ENCODE measurements at places on chromosomes 7 and 10.

DNA sequence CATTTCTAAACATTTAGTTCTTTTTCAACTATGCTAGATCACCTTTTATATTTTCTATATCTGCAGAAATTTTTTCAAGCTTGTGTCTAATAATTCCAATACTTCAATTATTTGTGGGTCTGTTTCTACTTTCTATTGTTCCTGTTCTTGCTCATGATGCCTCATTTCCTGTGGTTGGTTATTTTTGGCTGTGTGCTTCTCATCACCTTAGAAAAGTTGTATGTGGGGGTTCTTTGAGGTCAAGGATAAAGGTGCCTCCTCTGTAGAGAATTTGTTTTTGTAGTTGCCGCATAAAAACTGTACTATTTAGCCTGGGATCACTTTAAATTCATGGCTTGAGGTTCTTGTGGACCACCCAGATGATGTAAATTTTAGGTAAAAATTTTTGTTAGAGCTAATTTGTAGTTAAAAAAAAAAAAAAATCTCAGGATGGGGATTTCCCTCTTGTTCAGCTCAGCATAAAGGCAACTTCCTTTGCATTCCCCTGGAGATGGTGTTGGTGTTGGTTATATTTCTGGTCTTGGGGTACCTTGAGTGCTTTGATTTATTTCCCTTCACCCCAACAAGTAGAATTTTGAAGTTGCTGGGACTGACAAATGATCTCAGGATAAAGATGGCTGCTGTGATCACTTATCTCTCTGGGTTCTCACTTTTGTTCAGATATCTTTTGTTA, 27.0 kb upstream of the JAZF1 start:
- no peak for DNase-seq

DNA sequence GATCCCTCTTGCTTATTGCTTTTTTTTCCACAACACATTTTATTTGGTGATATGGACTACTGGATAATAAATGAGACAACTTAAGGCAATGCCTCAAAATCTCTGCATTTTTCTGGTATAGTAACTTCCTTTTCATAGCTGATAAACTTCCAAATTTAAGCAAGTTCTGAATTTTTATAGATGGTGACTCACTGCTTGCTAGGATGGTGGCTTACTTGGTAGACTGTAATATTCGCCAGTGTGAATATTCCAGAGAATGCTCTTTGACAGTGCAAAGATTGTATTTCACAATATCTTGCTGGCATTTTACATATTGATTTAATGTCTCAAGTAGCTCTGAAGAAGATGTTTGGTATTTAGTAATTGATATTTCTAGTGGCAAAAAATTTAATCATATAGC, 472.4 kb downstream of the TFEC start:
- DNase-seq: no peak

- DNase-seq: no peak
Measured at GRCh38 chr7:134083766-134084487, 43.2 kb upstream of the LRGUK start.

- no peak for DNase-seq
Measured at GRCh38 chr10:47380341-47381102, 3.6 kb downstream of the ZNF488 start.

GRCh38 chr10:69572159-69573055, 815 bp downstream of the NEUROG3 start:
- DNase-seq: no peak

DNA sequence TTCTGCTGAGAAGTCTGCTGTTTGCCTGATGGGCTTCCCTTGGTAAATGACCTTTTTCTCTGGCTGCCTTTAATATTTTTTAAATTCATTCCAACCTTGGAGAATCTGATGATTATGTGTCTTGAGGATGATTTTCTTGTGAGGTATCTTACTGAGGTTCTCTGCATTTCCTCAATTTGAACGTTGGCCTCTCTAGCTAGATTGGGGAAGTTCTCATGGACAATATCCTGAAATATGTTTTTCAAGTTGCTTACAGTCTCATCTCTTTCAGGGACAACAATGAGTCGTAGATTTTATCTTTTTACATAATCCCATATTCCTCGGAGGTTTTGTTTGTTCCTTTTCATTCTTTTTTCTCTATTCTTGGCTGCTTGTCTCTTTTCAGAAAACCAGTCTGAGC, 208.4 kb downstream of the KIF20B start:
- no peak for DNase-seq

GRCh38 chr7:34025600-34025999, 120.3 kb downstream of the BMPER start:
- DNase-seq: no peak

DNA sequence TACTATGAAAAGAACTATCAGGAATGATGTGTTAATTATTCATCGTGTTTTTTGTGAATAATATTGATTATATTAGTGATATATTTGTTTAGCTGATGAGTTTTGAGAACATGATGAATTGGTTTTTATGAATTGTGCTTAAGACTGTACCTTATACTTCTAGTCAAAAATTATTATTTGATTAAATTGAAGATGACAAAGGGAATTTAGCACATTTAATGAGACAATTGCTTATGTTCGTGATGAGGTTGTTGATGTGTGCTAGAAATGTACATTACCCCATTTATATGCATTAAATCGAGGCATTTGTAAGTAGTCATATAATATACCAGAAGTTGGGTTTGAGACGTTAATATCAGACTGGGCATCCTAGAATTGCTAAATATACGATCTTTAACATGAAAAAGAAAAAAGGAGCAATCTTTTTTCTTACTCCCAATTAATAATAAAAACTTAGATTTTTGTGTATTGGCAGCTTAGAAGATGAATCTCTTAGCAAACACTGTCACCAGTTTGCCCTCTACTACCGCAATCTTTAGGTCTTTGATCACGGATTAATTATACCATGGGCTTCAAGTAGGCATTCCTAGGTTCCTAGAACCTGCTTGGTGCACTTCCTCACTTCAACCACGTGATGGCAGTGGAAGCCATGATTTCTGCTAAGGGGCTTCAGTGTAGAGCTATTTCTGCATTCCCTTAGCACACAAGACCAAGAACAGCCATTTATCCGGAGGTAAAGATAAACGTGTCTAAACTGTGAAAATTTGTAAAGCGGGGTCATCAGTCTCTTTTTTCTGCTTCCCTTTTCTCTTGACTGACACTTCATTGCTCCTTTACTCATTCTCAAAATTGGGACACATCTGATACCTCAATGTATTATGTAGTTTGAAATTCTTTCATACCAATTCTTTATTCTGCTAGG, 1.6 kb downstream of the KLHDC10 start:
- DNase-seq: no peak
